ENCODE measurements at places on chromosomes 6 and 20.

- no peak for DNase-seq
Measured at GRCh38 chr6:31911826-31912585, 10.1 kb upstream of the ZBTB12 start.

GRCh38 chr6:45185403-45186251, 142.5 kb upstream of the RUNX2 start:
- DNase-seq: peak; percentile 18

GRCh38 chr6:14060971-14061370, 56.6 kb upstream of the CD83 start:
- DNase-seq: no peak

GRCh38 chr6:100475554-100476320, 11.0 kb upstream of the SIM1 start:
- no peak for DNase-seq

DNA sequence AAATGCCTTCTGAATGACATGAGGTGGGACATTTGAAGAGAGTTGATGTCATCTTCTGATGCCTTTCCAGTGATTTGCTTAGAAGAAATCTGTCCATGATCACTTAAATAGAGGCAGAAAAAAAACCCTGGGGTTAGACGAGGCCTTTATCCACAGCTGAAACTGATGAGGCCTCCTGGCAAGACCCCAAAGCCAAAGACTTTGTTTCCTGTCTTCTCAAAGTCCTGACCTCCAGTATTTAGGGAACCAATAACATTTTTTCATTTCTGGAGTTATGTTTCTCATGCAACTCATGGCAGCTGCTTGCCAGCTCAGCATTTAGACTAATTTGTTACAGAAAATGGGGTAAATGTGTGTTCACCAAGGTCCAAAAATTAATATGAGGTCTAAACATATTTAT, 248.0 kb upstream of the PRDM1 start:
- DNase-seq: no peak

GRCh38 chr6:134525190-134525868, 207.4 kb upstream of the SGK1 start:
- no peak for DNase-seq

- no peak for DNase-seq
Measured at GRCh38 chr6:53917464-53917842, 122.6 kb downstream of the LRRC1 start.

Data from T47D (cell line).